ENCODE measurements at places on chromosomes 2 and 18. TPM values are rescaled to one million over a fixed set of nuclear protein-coding genes. Genes with fewer than 3 reads are reported as not detected.

GRCh38 chr2:28338831-28339321 is 53.8 kb upstream of the FOSL2 start:
- peak; percentile 60 for DNase-seq

DNA sequence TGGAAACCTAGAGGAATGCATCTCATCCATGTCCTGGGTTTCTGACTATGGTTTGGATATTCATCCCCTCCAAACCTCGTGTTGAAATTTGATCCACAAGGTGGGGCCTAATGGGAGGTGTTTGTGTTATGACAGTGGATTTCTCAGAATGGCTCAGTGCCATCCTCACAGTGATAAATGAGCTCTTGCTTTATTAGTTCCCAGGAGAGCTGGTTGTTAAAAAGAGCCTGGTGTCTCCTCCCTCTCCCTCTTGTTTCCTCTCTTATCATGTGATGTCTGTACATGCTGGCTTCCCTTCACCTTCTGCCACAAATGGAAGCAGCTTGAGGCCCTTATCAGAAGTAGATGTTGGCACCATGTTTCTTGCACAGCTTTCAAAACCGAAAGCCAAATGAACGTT is 424.3 kb downstream of the DCC start:
- DNase-seq = no peak

- no peak for DNase-seq
Measured at GRCh38 chr18:65435534-65435933, 315.3 kb upstream of the CDH7 start.

DNA sequence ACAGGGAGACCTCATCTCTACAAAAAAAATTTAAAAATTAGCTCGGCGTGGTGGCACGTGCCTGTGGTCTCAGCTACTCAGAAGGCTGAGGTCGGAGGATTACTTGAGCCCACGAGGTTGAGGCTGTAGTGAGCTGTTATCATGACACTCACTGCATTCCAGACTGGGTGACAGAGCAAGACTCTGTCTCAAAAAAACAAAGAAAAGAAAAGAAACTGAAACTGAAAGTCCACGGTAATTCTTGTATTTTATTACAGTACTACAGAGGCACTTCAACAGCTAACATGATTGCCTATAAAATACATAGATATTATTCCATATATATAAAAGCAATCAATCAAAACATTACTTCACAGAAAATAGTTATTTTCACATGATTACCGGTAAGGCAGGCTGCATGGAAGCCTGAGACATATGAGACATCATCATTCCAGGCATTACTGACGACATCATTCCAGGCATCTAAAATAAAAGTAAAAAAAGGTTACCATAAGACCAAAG is 23.1 kb downstream of the PRPF40A start:
- DNase-seq = peak; percentile 17

DYNC2LI1 gene
- 8.2 TPM for total RNA-seq

- DNase-seq = no peak
Measured at GRCh38 chr2:176380341-176380740, 111.1 kb downstream of the MTX2 start.

TPO gene
- not detected for total RNA-seq

- DNase-seq = no peak
Measured at GRCh38 chr2:85594715-85595300, 737 bp upstream of the RNF181 start.

DNA sequence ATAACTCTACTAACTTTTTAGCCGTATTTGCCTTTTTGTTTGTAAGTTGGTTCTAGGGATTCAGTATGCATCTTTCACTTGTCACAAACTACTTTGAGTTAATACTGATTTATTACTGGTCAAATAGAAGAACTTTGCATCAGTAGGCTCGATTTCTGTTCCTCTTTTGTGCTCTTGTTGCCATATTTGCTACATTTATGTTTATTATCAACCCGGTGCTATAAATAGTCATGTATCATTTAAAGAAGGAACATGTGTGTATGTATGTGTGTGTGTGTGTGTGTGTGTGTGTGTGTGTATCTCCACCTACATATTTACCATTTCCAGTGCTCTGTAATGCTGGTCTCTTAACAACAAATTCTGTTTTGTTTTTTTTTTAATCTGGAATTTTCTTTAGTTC is 79.6 kb upstream of the B3GNT7 start:
- DNase-seq = no peak

Data from bronchial epithelial cell (primary cell).